Activated T-cell treated with anti-CD3 and anti-CD28 coated beads, Interleukin-2, amount 50 U/mL, for 72 hours (primary cell): ENCODE measurements at places on chromosomes 6 and 20.

DNA sequence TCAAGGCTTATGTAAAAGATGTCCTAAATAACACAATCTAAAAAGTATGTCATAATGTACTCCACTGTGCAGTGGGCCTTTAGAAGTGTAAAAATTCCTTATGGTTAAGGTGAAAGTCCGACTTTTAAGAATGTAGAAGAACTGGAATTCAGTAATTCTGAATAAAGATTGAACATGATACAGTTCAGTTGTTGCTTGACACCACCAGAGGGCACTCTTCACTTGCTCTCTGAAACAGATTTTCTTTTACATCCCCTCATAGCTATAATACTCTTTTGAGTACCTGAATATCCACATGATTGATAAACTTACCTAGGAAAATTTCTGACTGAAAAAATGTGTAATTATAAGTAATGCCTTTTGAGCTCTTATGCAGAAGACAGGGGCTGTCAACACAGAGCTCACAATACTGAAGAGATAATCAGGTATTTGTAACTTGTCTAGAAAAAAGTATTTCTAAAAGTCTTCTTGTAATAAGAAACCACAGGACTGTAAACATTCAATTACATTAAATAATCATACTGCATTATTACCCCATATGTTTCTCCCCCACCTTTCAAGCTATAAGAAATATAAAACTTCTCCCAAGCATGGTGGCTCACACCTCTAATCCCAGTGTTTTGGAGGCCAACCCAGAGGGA lies 92.1 kb downstream of the POPDC3 start:
- peak; percentile 31 for DNase-seq

DNA sequence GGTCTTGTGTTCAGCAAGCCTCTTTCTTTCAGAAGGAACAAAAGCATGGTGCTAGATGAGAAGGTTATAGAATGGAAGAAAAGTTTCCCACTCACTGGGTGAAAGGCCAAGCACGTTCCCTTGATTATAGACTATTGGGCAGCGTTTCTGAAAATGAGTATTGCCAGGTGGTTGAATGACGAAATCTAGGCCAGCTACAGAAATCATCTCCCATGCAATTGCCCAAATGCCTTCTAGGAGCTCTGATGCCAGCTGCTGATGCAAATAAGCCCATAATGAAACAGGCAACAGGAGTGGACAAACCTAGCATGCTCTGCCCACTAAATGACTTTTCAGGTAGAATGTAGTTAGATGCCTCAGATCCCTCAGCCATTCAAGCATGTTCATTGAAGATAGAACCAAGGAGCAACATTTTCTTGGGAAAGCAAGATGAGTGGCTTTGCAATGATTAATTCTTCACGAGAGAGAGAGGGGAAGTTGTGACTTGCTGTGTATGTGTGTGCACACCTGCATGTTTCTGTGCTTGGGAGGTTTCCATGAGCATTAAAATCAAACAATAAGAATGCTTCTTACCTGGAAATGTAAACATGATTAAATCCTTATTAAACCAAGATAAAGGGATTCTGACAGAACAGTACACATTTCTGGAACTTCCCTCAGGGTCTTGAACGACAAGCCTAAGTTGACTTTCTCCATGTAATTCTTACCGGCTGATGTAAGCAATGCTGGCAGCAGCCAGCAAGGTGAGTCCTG lies 43.6 kb downstream of the ADTRP start:
- DNase-seq = no peak

- no peak for DNase-seq
Observed at GRCh38 chr20:10699941-10700340, 26.1 kb upstream of the JAG1 start.

- DNase-seq = no peak
Observed at GRCh38 chr20:7696311-7696710, 243.9 kb downstream of the HAO1 start.

DNA sequence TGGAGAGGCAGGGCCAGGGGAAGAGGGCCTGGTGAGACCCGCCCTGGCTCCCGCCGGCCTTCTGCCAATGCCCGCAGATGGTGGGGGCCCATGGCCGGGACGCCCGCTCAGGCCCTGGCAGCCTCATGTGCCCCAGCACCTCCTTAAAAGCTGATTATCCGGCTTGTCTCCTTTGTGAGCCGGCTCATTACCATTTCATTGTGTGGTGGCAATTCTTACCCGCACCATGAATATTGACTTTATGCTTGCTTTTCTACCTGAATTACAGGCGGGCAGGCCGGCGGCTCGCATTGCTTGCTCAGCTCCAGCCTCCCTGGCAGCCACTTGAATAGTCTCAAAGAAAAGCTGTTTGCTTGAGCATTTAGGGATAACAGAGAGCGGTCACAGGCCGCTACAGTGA lies 120.0 kb upstream of the JAG1 start:
- no peak for DNase-seq

- DNase-seq = no peak
Observed at GRCh38 chr6:35919085-35919826, 1.6 kb downstream of the SRPK1 start.

DNA sequence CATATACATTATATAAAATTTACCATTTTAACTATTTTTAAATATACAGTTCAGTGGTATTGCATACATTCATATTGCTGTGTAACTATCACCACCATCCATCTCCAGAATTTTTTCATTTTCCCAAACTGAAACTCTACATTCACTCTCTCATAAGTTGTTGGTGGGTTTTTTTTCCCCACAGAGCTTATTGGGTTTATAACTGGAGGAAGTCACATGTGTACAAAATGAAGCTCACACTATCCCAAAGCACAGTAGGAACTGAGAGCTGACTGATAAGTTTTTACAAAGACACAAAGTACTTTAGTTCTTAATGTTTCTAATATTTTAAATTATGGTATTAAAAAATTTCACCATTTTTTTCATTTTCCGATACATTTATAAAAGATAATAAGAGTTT lies 78.8 kb upstream of the TNFAIP3 start:
- DNase-seq = no peak

DNA sequence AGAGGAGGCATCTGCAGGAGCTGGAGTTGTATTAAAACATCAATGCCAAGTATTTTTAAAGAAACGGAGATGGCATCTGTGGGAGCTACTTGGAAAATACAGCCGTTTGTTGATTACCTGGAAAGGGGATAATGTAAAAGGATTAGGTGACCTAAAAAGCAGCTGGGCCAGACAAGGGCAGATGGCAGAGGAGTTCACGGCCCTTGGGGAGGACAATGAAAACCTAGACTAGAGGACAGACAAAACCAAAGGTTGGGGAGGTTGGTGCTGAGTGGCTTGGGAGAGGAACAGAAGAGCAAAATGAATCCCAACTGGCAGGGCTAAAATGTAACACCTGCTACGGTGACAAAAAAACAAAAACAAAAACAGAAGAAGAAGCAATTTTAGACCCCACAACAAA lies 260.5 kb upstream of the JARID2 start:
- no peak for DNase-seq

DNA sequence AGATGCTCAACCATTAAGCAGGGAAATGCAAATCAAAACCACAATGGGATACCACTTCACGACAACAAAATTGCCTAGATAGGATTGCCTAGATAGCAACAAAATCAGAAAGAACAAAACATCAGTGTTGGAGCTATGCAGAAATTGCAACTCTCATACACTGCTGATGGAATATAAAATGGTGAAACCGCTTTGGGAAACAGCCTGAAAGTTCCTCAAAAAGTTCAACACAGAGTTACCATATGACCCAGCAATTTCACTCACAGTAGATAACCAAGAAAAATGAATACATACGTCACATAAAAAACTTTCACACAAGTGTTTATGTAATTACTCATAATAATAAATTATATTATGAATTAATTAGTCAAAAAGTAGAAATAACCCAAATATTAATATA lies 78.3 kb downstream of the MAFB start:
- no peak for DNase-seq

DNA sequence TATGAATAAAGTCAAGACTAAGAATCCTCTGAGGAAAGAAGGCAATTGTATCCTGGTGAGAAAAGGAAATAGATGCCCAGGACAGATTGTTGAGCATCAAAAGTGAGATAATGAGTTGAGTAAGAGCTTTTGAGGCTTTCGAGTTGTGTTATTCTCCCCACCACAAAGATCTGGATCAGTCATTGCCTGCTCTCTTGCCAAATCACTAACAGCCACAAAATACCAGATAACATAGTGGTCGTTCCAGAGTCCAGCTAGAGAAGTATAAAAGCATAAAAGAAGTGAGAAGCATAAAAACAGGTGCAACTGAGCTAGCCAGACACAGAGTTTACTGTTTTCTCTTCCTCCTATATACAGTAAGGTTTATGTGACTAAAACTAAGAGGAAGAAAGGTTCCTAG lies 4.9 kb downstream of the SPINT4 start:
- no peak for DNase-seq

DNA sequence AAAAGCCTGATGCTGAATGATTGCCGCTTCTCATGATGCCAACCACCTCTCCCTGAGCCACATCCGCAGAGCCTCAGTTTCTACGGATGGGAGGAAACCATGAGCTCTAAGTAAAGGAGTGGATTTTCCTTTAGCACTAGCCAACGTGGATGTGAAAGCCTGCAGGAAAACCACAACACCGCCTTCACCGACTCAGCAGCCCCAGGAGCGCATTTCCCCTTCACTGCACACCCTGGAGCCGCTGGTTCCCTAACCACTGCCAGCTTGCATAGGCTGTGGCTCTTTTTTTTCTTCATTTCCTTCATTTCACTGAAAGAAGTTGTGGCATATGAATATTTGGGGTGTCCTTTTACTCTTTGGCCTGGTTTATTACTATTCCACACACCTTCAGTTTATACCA lies 50.5 kb upstream of the SSTR4 start:
- no peak for DNase-seq

DNA sequence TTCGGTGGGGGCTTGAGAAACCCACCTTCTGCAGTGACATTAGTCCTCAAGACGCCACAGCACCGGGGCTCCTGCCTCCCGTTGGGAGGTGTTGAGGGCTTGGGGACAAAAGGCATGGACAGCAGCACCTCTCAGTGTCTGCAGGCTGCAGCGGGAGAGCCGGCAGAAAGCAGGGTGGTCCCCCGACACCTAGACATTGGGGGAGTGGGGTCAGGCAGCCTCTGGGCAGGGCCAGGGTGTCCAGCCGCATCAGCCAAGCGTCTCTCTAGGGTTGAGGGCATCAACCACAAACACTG lies 264.7 kb downstream of the TAF4 start:
- no peak for DNase-seq

DNA sequence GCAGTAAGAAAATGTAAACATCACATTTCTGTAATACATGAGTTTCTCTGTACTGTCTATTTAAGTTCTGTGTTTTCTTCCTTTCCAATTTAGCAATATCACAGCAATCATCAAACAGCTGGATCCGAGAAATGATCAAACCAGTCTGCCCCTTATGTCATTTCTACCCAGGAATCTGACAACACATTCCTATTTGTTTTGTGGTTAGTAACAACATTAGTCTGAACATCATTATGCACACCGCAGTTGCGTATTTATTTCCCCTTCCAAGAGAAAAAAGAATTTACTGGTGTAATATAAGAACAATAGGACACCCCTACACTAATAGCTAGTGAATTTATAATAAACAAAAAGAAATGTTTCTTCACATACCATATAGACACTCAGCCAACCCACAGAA lies 179.5 kb downstream of the BTBD9 start:
- DNase-seq = no peak

DNA sequence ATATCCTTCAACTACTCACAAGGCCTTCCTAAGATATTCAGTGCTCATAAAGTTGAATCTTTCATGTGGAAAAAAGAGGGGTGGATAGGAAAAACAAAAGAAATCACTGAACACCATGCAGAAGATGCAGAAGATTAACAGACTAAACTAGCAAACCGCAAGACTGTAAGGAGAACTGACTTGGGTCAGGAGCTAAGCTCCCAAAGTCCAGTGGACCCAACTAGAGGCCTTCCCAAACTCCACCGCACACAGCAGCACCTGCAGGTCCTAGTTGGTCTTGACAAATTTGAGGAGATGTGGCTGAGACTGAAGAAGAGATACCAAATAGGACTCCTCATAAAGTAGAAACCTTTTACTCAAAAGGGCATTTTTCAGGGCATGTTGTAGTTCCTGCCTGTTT lies 3.3 kb downstream of the RIPK1 start:
- no peak for DNase-seq

DNA sequence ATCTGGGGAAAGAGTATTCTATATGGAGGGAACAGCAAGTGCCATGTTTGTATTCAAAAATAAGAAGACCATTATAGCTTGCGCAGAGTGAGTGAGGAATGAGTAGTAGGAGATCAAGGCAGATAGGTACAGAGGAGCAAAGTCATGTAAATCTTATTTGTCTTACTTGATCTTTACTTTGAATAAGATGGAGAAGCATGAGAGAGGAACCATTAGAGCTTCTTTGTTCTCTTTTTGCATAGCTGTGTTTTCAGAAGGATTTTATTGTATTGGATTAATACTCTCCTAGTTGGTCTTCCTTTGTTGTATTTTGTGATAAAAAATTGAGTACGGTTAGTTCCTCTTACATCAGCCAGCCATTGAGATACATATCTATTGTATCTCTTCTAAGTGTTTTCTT lies 88.4 kb downstream of the SCAF8 start:
- no peak for DNase-seq

DNA sequence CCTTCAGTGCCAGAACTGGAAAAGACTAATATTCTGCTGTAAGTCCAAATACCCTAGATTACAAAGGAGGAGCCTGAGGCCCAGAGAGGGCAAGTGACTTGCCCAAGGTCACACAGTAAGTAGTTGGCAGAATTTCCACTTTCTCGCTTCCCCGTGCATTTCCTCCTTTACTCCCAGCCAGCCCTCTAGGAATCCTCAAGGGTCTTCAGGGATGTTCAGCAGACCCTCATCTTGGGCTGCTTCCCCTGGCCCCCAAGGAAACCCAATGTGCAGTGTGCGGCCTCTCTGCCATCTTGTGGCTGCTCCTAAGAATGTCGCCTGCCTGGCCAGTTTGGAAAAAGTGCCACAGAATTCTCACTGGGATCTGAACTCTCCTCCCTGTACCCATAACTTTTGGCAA lies 217.7 kb upstream of the LRFN2 start:
- DNase-seq = no peak

- no peak for DNase-seq
Observed at GRCh38 chr6:37442416-37443215, 9.6 kb downstream of the CMTR1 start.

DNA sequence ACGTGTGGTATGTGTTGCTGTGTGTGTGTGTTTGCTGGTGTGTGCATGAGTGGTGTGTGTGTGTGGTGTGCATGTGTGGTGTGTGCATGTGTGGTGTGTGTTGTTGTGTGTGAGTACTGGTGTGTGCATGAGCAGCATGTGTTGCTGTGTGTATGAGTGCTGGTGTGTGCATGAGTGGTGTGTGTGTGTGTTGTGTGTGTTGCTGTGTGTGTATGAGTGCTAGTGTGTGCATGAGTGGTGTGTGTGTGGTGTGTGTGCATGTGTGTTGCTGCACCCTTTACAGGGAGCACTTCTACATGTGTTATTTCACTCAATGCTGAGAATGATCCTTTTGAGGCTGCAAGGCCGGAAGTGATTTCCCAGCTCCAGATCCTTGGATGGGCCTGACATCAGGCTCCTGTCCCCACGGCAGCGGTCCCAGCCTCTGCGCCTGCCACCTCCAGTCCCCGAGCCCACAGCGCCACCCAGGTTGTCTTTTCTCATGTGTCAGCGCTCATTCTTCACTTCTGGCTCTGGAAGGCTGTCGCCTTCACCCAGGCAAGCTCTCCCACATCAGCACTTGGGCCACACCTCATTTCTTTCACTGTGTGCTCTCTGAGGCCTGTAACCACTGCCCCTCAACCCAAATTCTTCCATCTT lies 2.6 kb downstream of the NPEPL1 start:
- no peak for DNase-seq

GRCh38 chr6:659716-660581 lies 3.0 kb upstream of the HUS1B start:
- peak; percentile 14 for DNase-seq
